ENCODE measurements at places on chromosomes 1 and 21.

DNA sequence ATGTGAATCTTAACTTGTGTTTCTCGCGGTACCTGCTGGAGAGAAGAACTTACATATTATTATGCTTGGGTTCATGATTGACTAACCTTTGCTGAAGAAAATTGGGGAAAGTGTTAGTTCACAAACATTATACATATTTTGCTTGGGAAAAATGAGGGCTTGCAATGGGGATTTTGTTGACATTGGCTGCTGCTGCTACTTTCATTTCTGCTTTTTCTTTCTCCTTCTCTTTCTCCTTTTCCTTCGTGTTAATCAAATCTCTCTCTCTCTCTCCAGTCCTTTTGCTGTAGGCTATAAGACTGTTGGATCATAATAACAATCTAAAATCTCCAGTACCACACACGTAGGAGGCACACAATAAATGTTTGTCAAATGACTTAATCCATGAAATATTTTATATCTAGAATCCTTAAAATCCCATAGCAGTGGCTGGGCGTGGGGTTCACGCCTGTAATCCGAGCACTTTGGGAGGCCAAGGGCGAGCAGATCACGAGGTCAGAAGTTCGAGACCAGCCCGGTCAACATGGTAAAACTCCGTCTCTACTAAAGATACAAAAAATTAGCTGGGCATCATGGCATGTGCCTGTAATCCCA lies 23.0 kb downstream of the IRF2BP2 start:
- no peak for DNase-seq

- no peak for DNase-seq
Measured at GRCh38 chr1:171267391-171267790, 19.1 kb downstream of the FMO1 start.

GRCh38 chr21:22679207-22679606 lies 1681.0 kb downstream of the NCAM2 start:
- DNase-seq = no peak

DNA sequence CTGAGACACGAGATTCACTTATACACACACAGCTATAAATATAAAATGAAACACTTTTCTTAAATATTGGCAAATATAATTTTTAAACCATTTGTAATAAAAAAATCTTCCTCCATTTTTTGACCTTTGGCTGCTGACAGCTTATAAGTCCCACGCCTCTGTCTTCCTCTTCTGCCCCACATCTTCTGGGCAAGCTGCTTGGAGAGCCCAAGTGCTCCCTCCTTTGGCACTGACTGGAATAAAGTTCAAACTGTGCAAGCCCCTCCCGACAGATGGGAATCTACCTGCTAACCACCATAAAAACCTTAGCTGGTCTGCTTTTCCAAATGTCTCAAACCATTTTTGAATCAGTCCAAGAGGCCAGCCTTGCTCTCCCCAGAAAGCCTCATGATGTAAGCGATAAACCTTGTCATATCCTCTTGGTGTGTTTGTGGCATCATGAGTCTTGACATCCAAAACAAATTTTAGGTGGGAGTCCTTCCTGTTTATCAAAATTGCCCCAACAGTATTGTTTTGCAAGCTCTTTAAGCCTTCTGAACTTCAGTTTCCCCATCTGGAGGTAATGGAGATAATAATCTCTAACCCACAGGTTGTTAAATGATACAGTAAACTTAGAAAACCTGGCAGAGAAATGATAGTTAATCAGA lies 99.8 kb downstream of the SNX7 start:
- no peak for DNase-seq

- no peak for DNase-seq
Measured at GRCh38 chr1:229822026-229822425, 196.0 kb downstream of the URB2 start.

DNA sequence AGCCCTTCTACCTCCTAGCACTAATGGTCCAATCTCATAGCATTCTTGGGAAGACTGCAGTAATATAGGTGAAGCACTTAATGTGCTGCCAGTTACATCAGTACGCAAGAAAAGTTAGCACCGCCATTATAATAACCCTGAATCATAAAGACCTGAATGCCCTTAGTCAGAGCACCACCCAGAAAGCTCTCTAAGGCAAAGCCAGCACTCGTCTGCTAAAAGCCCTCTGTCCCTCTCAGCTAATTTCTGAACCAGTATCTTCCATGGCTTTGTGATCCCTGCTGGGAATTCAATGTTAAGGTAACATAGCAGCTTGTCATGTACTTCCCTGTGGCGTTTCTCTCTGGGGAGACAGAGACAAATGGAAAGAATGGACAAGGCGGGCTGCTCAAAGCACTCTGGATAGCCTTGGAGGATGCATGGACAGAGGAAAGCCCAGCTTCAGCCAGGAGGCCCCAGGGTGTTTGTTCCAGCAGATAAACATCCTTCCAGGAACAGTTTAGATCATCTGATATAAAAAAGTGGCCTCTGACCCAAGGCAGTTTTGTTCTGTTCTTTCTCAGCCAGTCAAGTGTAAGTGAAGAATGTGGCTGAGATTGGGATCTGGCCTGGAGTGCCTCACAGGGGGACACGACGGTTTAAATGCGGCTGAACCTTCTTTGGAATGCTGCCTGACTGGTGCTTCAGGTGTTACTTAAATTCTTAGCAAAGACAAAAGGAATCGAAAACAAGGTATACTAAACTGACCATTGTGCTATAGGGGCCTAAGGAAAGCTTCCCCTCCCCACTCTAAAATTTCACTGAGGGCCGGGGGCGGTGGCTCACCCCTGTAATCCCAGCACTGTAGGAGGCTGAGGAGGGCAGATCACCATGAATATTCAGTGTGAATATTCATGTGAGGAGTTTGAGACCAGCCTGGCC lies 58.1 kb upstream of the VTCN1 start:
- peak; percentile 14 for DNase-seq

DNA sequence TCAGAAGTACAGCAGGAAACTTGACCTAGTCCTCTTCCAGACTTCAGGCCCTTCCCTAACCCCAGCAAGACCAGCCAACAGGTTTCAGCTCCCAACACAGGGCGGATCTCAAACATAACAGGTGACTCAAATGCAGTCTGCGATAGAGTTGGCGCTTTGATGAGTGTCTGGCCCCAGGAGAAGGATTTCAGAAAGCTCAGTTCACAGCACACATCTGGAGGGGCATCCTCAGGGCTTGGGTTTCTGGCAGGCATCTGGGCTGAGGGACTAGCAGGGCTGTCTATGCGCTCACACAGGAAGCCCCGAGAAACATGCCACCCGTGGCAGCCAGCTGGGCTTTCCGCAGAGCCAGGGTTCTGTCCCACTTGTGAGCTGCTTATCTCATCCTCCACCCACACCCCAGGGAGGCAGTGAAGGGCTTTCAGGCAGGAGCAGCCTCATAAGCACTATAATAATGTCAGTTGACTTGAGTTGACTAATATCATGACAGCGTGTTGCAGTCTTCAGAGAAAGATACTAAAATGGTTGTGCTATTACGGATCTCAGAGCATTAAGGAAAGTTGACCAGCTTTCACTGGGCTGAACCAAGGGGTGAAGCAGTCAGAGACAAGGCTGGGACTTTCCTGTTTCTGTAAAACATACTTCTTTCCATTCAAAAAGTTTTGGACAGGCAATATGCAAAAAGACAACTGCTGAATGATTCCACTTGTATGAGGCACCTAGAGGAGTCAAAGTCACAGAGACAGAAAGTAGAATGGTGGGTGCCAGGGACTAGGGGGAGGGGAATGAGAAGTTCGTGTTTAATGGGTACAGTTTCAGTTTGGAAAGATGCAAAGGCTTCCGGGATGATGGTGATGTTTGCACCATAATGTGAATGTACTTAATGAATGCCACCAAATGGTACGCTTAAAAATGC lies 233.0 kb upstream of the IRF2BP2 start:
- no peak for DNase-seq

- no peak for DNase-seq
Measured at GRCh38 chr1:245160288-245160687, 5.5 kb downstream of the KIF26B start.

DNA sequence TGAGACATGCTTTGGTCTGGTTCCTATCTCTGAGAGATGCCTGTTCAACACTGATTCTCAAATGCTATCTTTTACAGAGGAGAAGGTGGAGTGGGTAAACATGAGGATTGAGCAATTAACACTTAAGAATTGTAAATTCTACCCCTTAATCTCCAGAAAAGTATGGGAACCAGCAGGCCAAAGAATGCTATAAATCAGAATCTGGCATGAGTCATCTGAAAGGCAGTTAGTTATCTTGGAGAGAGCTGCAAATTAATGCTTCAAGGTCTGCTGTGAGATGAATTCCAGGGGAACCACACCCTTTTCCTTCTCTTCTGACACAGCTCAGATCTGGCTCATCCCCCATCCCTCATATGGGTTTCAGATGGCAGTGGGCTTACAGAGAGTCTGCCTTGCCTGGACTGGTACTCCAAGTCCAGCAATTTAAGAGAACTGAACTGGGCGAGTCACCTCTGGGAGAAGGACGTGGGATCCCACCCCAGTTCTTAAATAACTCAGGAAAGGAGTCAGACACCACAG lies 5.2 kb downstream of the S100A10 start:
- no peak for DNase-seq

GRCh38 chr1:229689904-229690303 lies 63.9 kb downstream of the URB2 start:
- DNase-seq = no peak

GRCh38 chr1:114111731-114112641 lies 41.7 kb downstream of the SYT6 start:
- no peak for DNase-seq

DNA sequence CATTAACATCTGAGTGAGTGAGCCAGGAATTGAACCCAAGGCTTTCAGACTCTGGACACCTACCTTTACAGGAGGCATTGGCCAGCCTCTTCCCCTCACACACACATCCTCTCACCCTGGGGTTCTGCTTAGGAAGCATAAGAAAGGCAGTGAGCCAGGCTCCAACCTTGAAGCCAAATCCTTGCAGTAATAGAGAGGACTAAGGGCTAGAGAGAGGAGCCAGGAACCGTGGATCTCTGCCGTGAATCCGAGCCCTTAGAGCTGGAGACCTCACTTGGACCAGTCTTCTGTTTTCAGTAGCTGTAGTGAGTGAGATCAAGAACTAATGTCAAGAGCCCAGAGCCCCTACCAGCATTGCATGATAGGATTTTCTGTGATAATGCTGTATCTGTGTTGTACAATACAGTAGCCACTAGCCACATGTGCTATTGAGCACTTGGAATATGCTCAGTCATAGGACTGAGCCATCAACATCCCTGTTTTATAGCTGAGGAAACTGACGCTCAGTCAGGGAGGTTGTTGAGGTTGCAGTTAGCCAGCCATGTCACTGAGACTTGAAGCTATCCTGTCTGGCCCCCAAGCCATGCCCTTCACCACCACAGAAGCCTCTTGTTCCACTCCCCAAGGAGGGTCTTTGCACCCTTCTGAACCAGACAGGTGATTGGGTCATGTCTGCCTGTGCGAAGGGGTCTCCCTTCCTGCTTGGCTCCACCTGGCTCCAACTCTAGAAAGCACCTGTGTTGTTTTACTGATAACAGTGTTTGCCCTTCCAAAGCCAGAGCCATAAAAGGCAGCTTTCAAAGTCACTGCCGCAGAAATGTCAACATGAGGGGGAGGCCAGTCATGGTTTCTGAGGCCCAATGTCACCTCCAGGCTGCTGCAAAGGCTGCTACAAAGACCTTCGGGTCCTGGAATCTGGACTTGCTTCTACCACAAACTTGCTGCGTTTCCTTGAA lies 101.1 kb upstream of the JUN start:
- no peak for DNase-seq

DNA sequence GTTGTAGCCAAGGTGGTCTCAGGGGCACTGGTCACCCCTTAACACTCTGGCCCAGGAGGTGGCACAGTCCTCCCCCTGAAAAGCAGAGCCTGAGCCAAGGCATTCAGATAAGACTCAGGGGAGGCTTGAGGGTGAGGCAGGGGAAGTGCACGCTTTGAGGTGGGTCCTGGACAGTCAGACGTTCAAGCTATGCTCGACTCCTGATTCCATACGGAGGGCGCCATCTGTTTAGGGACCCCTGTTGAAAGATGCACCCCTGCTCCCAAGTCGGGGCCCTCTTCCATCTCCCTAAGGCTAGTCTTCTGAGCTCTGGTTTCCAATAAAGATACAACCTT lies 12.9 kb upstream of the CHI3L1 start:
- no peak for DNase-seq

DNA sequence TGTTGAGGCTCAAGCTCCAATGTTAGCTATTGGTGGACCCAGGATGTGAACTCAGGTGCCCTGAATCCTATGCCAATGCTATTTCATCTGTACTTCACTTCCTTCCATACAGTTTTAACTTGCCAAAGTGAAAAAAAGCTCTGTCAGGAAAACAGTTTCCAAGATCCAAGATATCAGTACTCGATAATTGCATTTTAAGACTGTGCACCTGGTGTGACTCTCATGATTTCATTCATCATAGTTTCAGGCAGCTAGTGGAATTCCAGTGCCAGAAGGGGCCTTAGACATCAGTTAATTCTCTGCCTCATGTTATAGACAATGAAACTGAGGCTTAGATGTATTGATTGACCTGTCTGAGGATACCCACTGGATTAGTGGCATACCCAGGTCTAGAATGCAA lies 26.5 kb upstream of the LEPR start:
- DNase-seq = no peak

- DNase-seq = no peak
Measured at GRCh38 chr1:115710859-115711624, 57.5 kb downstream of the CASQ2 start.

- no peak for DNase-seq
Measured at GRCh38 chr1:8939000-8939265, 6.7 kb upstream of the CA6 start.

- DNase-seq = no peak
Measured at GRCh38 chr1:31760471-31761470, 3.4 kb downstream of the ADGRB2 start.

DNA sequence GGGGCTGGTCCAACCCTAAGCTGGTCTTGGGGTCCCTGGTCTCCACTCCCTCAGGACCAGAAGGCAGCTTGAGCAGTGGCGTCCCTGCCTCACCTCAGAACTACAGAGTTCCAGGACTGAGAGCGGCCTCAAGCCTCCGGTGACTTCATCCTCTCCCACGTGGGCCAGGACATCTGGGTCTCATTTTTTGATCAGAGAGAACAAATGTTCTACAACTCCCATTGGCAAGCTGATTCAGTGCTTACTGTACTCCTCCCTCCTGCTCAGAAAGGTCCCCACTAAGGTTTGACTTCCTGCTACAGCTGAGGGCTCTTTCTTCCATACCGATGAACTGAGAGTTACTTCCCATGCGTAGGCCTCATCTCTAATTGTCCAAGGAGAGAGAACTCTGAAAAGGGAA lies 78.5 kb downstream of the PLXNA2 start:
- no peak for DNase-seq

- DNase-seq = no peak
Measured at GRCh38 chr21:17964716-17965115, 145.6 kb upstream of the C21orf91 start.

DNA sequence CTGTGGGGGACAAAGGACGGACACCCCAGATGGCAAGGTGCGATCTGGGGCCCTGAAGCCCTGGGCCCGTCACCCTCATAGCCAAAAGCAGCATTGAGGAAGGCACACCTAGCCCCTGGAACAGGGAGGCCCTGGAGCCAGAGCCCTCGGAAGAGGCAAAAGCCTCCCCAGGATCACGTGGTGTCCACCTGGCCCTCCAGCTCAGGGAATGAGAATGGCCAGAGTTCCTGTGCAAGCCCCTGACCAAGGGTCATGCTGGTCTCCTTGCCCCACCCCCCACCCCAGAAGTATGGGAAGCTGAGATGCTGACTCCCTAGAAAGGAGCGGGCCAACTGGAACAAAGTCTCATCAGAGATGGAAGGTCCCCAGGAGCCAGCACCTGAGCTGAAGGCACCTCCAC lies 1.0 kb upstream of the PDZK1IP1 start:
- no peak for DNase-seq
